Activated CD8-positive, alpha-beta T cell treated with anti-CD3 and anti-CD28 coated beads for 36 hours (primary cell): ENCODE measurements at places on chromosomes 7 and 10.

DNA sequence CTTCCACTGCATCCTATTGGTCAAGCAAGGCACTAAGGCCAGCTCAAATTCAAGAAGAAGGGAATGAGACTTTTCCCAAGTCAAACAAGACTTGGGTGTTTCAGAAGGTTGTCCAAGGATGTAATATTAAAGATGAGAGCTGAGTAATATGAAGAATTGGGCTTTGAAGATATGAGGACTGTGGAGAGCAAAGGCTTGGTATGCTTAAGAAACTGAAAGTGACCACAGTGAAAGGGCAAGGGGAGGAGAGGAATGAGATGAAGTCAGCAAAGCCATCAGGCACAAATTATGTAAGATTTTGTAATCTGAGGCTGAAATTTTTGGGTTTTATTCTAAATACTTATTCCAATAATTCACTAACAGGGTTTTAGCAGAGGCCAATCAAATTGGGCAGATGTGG lies 38.6 kb upstream of the NPY start:
- no peak for DNase-seq

DNA sequence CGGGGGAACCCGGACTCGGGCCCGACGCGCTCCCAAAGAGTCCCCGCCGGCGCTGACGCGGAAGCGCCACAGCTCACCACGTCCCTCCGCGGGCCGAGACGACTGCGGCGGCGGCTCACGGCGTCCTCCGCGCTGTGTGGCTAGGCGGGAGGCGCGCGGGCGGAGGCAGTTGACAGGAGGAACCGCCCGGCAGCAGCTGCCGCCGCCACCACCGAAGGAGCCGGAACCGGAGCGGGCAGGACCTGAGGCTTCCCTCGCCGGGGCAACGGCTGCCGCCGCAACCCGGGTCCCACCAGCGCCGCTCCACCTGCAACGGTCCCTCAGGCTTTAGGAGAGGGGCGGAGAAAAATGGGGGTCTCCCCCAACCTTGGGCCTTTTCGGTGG lies 334 bp downstream of the ZNF800 start:
- DNase-seq, result peak; percentile 73

DNA sequence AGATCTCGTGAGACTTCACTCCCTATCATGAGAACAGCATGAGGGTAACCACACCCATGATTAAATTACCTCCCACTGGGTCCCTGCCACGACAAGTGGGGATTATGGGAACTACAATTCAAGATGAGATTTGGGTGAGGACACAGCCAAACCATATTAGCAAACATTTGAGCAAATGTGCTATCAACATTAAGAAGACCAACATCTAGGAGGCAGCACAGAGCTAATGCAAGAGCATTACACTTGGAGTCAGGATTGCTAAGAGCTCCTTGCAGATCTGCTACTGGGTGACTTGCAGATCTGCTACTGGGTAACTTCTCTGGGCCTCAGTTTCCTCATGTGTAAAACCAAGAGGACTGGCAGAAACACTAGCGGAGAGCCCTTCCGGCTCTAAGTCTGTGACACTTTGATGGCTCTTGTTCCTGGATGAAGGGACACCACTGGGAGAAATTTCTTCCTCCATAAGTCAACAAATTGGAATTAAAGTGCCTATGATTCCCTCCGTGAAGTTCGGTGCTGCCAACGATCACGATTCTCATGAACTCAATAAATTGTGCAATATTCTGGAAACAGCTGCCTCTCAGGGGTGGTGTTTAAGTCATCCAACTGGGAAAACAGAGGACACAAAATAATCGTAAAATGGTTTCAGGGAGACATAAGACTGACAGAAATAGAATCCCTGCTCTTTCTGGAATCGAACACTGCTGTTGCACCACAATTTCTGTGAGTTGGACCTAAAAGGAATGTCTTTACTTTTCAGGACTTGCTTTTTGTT lies 115.8 kb upstream of the ITGB1 start:
- no peak for DNase-seq

DNA sequence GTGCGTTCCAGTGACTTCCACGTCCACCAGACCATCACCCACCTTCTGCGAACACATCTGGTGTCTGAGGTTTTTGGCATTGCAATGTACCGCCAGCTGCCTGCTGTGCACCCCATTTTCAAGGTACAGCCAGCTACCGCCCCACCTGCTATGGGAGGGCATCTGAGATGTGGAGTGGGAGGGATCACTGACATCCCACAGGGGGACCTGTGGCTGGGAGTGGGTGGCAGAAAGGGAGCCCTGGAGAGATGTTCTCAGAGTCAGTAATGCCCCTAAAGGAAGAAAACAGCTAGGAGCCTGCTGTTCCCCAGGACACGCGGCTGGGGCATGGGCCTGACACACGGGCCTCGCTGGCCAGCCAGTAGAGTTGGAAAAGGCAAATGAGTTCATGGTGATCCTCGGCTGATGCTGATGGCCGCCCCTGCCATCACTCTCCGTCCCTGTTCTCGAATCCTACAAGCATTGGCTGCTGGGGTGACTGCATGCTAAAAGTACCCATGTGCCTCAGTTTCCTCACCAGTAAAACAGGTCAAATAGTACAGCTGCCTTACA lies 66.6 kb downstream of the ALOX5 start:
- no peak for DNase-seq

DNA sequence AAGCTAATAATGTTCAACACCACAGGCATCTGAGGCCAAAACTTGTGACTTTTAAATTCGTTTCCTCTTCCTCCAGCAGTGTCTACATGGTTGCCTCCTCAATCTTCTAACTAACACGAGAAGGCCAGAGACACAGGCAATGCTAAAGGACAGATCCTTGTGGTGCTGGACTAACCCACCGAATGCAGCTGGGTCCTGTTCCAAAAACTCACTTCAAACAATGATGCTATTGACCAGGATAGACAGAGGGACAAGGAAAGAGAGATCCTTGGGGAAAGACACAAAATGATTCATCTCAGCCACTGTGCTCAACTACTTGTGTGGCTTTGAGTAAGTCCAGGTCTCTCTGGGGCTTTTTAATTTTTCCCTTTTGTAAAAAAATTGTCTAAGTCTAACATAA lies 107.6 kb downstream of the KCNMA1 start:
- DNase-seq, result no peak

GRCh38 chr7:12554351-12554750 lies 16.2 kb upstream of the SCIN start:
- no peak for DNase-seq

DNA sequence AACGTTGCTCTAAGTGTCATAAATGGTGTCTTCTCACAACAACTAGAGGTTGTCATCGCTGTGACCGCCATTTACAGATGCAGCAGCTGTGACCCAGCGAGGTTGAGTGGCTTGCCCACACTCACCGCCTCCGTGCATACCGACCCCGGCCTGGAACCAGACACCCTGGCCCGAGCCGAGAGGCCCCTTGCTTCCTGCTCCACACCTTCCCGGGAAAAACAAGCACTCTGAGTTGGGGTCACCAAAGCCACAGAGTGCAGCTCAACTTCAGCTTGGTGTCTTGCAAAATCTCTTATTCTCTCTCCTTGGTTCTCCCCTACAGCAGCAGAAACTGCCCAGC lies 115.7 kb upstream of the PPP2R2D start:
- DNase-seq, result no peak

GRCh38 chr7:118217210-118217619 lies 7.3 kb upstream of the ANKRD7 start:
- DNase-seq, result no peak

DNA sequence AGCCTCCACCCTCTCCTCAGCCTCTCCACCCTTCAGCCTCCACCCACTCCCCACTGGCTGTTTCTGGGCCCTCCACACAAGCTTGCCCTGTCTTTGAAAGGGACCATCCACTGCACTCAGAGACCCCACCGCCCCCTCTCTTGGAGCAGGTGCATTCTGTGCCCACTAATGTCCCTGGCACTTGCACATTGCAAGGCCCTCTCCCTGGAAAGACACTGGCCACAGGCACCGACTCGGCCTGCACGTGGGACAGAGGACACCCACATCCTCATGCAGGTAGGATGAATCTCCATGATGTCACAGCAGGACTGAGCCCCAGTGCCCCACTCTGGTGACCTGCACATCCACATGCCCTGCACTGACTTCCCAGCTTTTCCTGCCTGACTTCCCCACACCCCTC lies 36.8 kb upstream of the EBF3 start:
- no peak for DNase-seq

DNA sequence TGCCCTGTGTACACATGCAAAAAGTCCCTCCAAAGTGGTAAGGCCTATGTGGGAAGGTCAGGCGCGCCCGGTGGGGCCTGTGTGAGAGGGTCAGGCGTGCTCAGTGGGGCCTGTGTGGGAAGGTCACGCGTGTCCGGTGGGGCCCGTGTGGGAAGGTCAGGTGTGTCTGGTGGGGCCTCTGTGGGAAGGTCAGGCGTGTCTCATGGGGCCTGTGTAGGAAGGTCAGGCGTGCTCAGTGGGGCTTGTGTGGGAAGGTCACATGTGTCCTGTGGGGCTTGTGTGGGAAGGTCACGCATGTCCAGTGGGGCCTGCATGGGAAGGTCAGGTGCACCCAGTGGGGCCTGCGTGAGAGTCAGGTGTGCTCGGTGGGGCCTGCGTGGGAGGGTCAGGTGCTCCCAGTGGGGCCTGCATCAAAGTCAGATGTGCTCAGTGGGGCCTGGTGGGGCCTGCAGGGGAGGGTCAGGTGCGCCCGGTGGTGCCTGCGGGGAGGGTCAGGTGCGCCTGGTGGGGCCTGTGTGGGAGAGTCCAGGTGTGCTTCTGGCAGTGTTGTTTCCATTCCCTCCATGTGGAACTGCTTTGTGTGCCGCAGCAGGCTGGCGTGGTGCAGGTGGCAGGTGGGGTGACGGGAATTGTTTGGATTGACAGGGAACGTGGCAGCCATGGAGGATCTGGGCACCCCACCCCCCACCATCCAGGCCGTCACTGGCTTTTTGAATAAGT lies 15.4 kb downstream of the LRRC27 start:
- DNase-seq, result no peak

DNA sequence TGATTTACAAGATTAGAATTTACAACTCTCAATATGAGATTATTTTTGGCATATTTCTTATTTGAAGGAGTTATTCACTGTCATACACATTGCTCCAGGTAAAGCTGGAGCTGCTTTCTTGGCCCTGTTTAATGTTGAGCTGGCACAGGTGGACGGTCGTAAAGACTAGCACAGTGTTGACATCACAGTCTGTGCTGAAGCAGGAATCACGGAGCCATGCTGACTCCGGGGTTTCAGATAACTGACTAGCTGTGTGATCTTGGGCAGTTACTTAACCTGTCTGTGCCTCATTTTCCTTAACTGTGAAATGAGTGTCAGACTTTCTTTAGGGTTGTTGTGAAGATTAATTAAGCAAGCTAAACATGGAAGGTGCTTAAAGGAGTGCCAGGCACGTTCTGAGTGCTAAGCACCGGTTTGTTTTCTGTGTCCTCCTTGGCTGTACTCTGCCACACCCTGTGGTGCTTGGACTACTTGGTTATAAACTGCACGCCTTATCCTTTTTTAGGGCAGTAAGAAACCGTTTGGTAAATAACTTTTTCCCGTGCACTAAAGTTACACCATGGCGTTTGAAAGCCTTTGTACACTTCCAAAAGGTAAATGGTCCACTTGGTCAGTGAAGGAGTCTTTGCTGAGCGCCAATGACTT lies 47.7 kb downstream of the DYNC2I1 start:
- no peak for DNase-seq

DNA sequence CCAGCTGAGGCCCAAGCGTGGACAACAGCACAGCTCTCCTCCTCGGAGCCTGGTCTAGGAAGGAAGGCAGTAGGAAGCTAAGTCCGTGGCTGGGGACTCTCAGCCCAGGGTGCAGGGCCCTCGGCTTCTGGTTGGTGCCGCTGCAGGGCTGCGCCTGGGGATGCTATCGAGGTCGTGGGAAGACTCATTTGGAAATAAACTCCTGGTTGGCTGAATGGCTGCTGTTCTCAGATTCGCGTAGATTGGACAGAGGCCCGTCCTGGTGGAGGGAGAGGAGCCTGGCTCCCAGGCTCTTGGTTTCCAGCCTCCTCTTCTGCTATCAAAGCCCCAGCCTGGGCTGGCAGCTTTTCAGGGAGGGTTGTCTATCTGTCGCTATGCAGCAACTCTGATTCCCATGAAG lies 152.6 kb upstream of the FZD8 start:
- no peak for DNase-seq

GRCh38 chr10:72009425-72010081 lies 45.4 kb downstream of the CHST3 start:
- no peak for DNase-seq

- DNase-seq, result no peak
Observed at GRCh38 chr7:36896418-36896817, 172.1 kb upstream of the AOAH start.

GRCh38 chr10:32190890-32191491 lies 134.8 kb upstream of the KIF5B start:
- no peak for DNase-seq

DNA sequence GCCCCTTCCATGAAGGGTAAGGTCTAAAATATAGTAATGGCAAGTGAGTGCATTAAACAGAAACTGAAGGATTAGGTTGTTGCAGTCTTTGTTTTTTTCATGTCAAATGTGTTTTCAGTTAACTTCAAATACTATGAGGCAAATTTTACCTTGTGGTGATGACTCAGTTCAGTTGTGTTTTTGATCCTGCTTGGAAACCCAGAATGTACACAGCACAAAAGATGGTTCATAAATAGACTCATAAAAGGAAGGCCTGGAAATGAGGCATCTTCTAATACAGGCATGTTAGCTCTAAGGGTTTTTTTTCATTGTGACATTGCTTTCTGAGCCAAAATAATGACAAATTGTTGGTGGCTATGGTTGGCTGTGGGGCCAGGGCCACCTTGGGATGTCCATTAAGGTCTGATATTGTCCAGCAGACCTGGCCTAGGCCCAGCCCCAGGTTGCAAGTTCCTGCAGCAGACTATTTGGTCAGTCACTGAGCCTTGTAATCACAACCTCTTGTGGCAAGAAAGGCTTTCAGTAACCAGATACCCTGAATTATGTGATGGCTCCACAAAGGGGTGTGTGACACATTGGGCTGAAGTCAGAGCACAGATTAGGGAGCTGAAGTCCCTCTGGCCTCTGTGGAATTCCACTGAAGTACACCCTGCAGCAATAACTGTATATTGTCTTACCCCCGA lies 69.0 kb upstream of the SAMD8 start:
- DNase-seq, result no peak

DNA sequence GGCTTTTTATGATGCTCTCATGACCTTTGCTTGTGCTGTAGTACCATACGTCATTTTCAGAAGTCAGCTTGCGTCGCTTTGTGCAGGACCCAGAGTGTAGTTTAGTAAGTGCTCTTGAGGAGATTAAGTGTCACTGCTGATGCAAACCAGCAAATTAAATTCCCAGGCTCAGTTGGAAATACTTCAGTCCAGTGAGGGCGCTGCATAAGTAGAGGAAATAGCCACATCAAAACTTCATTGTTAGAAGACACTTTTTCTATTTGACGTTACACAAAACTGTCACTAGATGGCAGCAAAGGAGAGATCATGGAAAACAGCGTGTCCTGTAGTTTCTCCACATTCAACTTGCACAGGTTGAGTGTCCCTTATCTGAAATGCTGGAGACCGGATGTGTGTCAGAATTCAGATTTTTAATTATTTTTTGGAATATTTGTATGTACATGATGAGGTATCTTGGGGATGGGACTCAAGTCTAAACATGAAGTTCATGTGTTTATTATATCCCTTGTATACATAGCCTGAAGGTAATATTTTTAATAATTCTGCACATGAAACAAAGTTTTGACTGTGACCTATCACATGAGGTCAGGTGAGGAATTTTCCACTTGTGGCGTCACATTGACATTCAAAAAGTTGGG lies 7.9 kb downstream of the ZNF22 start:
- peak; percentile 31 for DNase-seq

GRCh38 chr7:155693826-155694225 lies 49.4 kb downstream of the RBM33 start:
- no peak for DNase-seq
